ENCODE measurements at places on chromosomes 1 and 21.
A peak's percentile ranks its signal among the peaks of the same experiment; 100 is the strongest.

- peak; percentile 5 for DNase-seq
Measured at GRCh38 chr1:62528015-62528414, 69.3 kb upstream of the ANGPTL3 start.

GRCh38 chr1:89611721-89612120 is 21.2 kb upstream of the LRRC8C start:
- DNase-seq, result no peak

- DNase-seq, result no peak
Measured at GRCh38 chr21:23541571-23541970, 2065.7 kb downstream of the MRPL39 start.

DNA sequence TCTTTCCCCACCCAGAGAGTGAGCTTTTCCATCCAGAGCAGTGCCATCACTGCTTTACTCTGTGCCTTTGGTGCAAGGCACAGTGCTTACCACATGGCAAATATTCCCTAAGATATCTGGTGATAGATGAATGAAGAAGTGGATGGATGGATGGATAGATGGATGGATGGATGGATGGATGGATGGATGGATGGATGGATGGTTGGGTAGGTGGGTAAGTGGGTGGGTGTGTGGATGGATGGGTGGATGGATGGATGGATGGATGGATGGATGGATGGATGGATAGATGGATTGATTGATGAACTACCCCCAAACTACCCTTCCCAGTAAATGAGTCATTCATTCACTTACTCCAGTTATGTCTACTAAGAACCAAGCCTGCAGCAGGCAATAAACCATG is 42.9 kb upstream of the SLC44A3 start:
- no peak for DNase-seq

GRCh38 chr1:33966346-33967141 is 102.7 kb downstream of the HMGB4 start:
- no peak for DNase-seq

GRCh38 chr1:9890224-9890731 is 19.8 kb downstream of the CTNNBIP1 start:
- DNase-seq, result peak; percentile 22

DNA sequence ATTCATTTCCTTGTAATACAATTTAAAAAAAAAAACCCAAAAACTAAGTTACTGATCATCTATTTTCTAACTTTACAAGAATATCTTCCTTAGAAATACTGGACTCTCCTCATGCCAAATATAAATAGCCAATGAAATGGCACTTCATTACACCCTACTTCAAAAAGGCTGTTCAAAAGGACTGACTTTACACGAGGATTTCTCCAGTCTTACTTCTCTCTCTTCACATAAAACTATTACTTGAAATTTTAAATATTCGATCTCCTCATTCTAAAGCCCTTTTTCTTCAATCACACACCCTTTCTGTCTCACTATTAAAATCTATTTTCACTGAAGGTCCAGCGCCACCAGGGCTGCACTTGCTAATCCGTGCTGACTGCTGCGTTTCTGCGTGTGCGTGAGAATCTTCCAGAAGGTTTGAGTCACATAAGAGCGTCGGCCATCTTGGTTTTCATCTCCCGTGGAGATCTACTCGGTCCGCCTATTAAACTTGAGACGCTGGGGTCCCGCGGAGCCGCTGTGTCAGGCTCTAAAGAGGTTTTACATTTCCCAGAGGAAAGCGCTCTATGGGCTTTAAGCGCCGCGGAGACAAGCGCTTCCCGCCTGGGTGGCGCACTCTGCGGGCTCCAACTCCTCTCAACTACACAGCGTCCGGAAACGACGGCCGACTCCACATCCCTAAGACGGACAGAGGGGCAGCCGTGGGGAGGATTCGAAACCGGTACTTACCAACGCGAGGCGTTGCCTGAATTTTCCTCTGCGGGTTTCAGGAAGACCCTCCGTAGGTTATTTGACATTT is 631 bp downstream of the LRIF1 start:
- DNase-seq, result peak; percentile 83

- DNase-seq, result no peak
Measured at GRCh38 chr1:239999170-239999569, 92.5 kb upstream of the FMN2 start.

GRCh38 chr1:200150721-200151120 is 123.2 kb downstream of the NR5A2 start:
- DNase-seq, result no peak

- DNase-seq, result peak; percentile 51
Measured at GRCh38 chr1:161139766-161140165, 7.3 kb upstream of the DEDD start.

GRCh38 chr21:36563341-36563926 is 83.5 kb upstream of the CLDN14 start:
- no peak for DNase-seq

GRCh38 chr1:105210747-105211146 is 1461.0 kb downstream of the AMY1C start:
- DNase-seq, result no peak

- DNase-seq, result peak; percentile 59
Measured at GRCh38 chr1:163361123-163361934, 39.6 kb downstream of the NUF2 start.

- DNase-seq, result no peak
Measured at GRCh38 chr21:35102488-35103371, 53.6 kb upstream of the RUNX1 start.

Data from brain (organoid and tissue), 16 donors.